Stimulated activated CD4-positive, alpha-beta T cell treated with anti-CD3 and anti-CD28 coated beads, TNF-alpha, amount 100 ng/mL, for 1 hour (primary cell): ENCODE measurements at places on chromosomes 2 and 18.

GRCh38 chr2:189467160-189467559 lies 25.9 kb downstream of the WDR75 start:
- DNase-seq: no peak

DNA sequence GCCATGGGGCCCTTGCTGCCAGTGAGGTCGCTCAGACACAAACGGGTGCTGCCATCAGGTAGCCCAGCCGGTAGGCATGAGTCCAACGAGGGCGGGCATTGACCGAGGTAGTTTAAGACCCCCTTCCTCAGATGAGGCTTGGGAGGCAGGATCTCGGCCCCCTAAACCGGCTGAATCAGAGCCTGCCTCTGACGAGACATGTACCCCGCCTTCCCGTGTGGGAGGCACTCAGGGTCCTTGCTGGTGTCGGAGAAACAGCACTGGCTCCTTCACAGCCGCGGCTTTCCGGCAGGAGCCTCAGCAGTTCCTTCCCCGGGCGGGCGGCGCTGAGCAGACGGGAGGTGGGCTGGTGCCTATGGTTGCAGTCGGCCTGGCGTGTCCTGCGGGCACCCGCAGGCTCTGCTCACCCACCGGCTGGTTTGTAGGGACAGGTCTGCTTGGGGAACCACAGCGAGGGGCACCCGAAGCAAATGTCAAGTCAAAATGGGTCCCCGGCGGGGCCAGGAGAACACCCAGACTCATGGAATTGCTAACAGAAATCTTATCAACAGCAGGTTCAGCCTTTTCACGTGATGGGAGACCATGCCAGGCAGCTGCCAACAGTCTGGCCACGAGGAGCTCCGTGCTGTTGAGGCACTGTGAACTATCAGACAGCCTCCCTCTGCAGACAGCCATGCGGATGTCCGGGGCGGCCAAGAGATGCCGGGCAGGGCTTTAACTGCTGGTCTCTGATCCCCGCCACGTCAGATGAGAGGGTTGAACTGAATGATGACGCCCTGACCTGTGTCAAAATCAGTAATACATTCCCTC lies 2.8 kb downstream of the KCNG2 start:
- DNase-seq: no peak

- no peak for DNase-seq
Observed at GRCh38 chr2:225037415-225038230, 4.6 kb downstream of the DOCK10 start.

- DNase-seq: no peak
Observed at GRCh38 chr2:96247009-96247408, 18.8 kb downstream of the TMEM127 start.

DNA sequence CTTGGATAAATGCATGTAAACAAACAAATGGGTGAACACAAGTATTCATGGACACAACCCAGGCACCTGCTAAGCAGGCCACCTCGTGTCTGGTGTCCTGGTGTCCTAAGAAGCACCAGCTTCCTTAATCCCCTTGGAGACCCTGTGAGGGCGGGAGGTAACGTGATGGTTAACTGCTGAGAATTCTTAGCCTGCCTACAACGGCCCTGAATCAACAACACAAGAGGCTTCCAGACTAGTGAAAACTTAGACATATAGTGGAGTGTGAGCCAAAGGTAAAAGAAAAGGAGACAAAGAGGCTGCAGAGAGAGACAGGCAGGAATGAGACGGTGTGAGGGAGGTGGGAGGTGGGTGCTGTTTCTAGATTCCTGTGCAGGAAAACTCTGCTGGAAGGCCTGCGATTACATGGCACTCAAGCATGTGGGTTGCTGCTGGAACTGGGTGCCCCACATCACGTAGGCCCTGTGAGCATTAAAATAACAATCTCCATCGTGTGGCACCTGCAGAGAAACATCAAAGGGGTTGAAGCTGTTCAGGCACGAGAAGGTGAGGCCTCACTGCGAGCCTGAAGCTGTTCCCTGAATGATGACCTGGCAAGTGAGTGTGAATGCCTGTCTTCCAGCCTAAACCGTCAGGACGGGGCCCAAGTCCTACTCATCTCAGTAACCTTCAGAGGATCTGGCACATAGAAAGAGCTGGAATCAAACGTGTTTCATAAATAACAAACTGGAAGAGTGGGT lies 64.2 kb downstream of the RPL37A start:
- no peak for DNase-seq

- no peak for DNase-seq
Observed at GRCh38 chr2:64748561-64748960, 94.8 kb upstream of the SERTAD2 start.

- DNase-seq: no peak
Observed at GRCh38 chr2:19033240-19033639, 325.2 kb downstream of the OSR1 start.

- no peak for DNase-seq
Observed at GRCh38 chr2:79596403-79596802, 83.6 kb downstream of the CTNNA2 start.

- no peak for DNase-seq
Observed at GRCh38 chr2:96146881-96147592, 1.8 kb upstream of the DUSP2 start.

DNA sequence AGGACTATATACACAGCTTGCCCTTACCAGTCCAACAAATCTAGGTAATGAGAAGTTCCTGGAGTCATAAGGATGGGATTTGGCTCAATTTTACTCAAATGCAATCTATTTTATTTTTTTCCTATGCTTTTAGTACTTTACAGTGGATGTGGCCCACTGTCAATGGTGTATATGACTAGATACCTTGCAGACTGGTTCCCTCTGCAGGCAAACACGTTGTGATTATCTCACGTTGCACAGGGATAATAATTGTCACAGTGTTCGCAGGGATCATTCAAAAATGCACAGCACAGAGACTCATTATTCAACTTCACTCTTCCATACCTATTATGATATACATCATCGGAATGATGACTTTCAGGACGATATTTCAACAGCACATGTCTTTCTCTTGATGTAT lies 359.7 kb downstream of the MBD2 start:
- DNase-seq: no peak

DNA sequence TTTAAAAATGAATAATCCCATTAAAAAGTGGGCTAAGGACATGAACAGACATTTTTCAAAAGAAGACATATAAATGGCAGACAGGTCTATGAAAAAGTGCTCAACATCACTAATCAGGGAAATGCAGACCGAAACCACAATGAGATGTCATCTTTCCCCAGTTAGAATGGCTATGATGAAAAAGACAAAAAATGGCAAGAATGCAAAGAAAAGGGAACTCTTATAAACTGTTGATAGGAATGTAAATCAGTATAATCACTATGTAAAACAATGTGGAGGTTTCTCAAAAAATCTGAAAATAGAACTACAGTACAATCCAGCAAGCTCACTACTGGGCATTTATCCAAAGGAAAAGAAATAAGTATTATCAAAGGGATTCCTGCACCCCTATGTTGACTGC lies 169.2 kb downstream of the METTL4 start:
- no peak for DNase-seq

GRCh38 chr2:147463881-147464520 lies 380.8 kb upstream of the ACVR2A start:
- DNase-seq: no peak

GRCh38 chr18:56635007-56635406 lies 3.4 kb downstream of the TXNL1 start:
- no peak for DNase-seq

DNA sequence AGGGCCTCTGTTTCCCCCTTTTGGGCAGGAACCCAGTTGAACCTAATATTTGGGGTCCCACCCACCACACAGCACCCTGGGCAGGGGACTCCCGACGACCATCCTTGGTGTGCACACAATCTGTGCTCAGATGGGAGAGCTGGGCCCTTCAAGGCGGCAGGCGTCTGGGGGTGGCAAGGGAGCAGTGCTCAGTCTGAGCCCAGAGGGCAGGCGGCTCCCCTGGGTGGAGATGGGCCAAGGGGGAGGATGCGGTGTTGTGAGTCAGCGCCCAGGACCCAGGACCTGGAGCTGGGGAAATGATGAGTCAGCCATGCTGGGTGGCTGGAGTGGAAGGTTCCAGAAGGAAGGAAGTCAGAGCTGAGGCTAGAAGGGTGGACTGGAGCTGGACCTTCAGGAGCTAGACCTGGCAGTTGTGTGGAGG lies 3.8 kb downstream of the PROM2 start:
- DNase-seq: no peak

DNA sequence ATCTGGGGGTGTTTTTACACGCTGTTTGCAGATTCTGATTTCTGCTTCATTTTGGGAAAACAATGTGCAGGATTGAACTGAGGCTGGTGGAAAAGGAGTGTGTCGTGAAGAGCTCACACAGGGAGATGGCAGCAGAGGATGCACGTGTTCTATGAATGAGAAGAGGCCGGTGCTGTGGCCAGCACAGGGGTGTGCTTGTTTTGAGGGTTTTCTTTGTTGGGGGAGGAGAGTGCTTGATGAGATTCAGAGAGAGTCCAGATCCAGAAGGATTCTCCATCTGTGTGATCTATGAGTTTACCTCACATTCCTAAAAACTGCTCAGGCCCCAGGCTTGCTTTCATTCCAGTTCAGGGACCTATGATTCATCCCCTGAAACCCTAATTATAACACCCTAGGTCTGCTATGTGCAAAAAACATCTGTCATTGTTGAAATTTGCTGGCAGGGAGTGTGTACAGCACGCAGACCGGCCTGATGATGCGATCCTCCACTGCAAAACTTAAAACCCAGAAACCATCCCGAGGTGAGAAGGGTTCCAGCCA lies 12.1 kb downstream of the TGFA start:
- no peak for DNase-seq

DNA sequence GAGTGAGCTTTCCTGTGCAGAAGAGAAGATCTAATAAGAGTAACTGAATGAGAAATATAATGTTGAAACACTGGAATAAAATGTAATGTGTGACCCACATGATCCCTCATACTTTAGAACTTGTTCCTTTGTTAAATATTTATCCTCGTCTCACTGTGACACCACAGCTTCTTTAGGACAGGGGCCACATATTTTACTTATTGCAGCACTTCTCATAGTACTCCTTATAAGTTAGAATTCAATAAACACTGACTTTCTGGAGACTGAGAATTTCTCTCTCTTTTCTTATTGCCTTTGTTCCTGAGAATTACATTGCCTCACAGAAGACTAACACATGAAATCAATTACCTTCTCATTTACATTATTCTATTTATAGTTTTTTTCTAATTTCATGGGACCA lies 1234.6 kb upstream of the CHAC2 start:
- DNase-seq: no peak

GRCh38 chr18:51082571-51083267 lies 52.7 kb downstream of the SMAD4 start:
- no peak for DNase-seq

DNA sequence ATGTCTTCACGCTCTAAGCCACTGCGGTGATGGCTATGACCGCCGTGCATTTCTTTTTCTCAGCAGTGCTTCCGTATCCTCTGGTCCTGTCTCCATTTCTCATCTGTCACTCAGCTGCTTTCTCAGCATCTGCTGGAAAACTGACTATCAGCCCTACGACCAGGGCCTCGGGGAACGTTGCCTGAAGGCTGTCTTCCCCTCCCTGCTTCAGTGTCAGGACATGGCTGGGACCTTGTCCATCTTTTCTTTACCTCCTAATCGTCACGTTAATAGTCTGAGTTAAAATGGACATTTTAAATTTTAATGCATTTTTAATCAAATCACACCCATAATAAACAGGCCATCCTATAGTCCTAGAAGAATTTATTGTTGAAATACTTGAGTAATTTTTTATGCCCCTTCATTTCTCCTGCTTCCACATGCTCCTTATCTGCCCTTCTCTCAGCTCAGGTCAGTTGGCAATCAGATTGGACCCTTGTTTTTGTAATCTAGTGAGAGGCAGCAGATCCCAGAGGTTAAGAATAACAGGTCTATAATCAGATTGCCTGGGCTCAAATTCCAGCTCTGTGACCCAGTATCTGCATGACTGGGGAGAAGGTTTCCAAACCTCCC lies 250.2 kb upstream of the SIX3 start:
- no peak for DNase-seq

DNA sequence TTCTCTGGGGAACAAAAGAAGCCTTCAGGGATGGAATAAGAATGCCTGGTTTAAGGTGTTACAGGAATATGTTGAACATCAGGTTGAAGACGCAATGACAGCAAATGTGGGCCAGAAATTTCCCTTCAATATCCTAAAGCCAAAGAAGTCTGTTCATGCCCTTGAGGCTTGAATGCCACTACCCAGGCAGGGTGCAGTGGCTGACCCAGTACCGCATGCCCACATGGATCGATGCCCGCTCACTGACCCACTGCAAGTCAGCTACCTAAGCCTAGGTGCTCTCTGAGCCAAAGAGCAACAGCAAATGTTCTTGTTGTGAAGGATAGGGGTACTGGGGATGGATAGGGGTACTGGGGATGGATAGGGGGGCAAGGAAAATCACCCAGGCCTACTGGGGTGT lies 58.2 kb downstream of the GNAL start:
- no peak for DNase-seq

DNA sequence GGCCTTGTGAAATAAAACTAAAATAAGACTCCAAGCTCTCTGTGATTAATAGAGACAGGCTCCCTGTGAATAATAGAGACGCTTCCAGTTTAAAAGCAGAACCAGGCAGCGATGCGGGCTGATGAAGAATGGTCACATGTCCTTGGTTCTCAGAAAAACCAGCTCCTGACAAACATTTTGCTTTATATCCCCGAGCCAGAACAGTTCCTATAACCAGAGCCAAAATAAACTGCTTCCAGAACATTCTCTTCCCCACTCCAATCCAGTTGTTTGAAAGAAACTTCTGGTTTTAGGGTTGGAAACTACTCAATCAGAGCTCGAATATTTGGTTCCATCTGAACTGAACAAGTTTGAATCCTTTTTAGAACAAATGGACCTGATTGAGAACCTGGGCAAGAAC lies 213.7 kb downstream of the TSN start:
- no peak for DNase-seq
